Adrenal gland (tissue), 19 donors: ENCODE measurements at places on chromosomes 4 and X. TPM values are rescaled to one million over a fixed set of nuclear protein-coding genes. Genes with fewer than 3 reads are reported as not detected.

The GUCY1A1 gene
- polyA plus RNA-seq = 2.3 TPM

The WDR44 gene
- 3.5 TPM for polyA plus RNA-seq

The SAGE1 gene
- polyA plus RNA-seq = not detected

The HTRA3 gene
- 1.6 TPM for polyA plus RNA-seq

The KLB gene
- under 0.01 TPM for polyA plus RNA-seq

The UXT gene
- polyA plus RNA-seq = 152 TPM

The CSN1S1 gene
- polyA plus RNA-seq = 0.17 TPM
